ENCODE measurements at places on chromosomes 4 and X.

DNA sequence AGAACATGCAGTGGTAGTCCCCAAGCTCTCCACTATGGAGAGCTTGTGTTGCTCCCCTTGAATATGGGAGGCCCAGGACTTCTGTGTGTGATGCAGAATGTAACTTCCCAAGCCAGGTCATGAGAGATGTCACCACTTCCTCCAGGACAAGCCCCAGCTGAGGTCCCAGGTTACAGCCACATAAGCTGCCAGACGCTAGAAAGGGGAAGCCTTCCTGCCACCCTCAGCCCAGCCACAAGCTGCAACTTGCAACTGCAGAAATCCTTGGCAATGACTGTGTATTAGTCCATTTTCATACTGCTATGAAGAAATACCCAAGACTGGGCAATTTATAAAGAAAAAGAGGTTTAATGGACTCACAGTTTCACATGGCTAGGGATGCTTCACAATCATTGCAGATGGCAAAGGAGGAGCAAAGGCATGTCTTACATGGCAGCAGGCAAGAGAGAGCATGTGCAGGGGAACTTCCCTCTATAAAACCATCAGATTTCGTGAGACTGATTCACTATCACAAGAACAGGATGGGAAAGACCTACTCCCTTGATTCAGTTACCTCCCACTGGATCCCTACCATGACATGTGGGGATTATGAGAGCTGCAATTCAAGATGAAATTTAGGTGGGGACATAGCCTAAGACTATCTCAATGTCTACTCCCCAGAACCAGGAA, 91.5 kb upstream of the DHX15 start:
- DNase-seq = no peak

- DNase-seq = no peak
Measured at GRCh38 chrX:67777148-67777547, 233.3 kb downstream of the AR start.

DNA sequence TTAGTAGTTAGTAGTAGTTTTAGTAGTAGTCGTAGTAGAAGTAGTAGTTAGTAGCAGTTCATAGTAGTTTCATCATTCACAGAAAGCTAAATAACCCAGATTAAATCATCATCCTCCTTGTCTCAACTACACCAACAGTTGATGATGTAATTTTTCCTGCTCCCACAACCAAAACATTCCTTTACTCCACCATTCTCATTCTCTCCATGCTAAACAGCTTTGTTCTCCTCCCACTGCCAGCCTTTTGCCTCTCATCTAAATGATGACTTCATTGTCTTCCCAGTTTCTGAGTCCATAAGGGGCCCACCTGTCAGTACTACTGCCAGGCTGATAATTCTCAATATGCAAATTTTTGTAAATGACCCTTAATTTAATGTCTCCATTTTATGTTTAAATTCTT, 68.9 kb downstream of the ARHGAP24 start:
- DNase-seq = no peak

- DNase-seq = no peak
Measured at GRCh38 chrX:146907391-146908240, 93.1 kb upstream of the CXorf51A start.

GRCh38 chr4:15373363-15373762, 54.5 kb upstream of the C1QTNF7 start:
- DNase-seq = no peak

GRCh38 chr4:85659610-85660218, 184.8 kb downstream of the ARHGAP24 start:
- no peak for DNase-seq

- DNase-seq = no peak
Measured at GRCh38 chr4:71538528-71538927, 199.7 kb downstream of the SLC4A4 start.

DNA sequence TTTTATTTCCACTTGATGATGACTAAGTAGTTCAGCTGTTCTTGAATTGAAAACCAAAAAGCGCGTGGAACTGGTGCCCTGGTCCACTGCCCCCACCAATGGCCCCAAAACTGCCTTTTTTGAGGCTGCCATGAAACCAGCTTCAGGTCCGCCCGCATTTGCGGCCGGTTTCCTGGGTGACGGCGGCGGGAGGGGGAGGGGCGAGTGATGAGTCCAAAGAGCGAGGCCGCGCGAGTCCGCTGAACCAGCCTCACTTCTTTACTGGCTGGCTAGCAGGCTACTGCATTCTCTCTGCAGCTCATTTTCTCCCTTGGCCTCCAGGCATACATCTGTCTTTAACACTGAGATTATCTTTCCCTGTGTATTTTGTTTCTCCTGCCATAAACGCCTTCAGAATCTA, 72.9 kb upstream of the FABP2 start:
- DNase-seq = peak; percentile 54

- no peak for DNase-seq
Measured at GRCh38 chr4:119286377-119287002, 35.4 kb downstream of the FABP2 start.

- no peak for DNase-seq
Measured at GRCh38 chr4:2928242-2929176, 34.7 kb downstream of the NOP14 start.

- DNase-seq = no peak
Measured at GRCh38 chr4:148632476-148632875, 190.3 kb upstream of the NR3C2 start.

GRCh38 chr4:119498527-119498926, 130.1 kb downstream of the PDE5A start:
- DNase-seq = no peak

DNA sequence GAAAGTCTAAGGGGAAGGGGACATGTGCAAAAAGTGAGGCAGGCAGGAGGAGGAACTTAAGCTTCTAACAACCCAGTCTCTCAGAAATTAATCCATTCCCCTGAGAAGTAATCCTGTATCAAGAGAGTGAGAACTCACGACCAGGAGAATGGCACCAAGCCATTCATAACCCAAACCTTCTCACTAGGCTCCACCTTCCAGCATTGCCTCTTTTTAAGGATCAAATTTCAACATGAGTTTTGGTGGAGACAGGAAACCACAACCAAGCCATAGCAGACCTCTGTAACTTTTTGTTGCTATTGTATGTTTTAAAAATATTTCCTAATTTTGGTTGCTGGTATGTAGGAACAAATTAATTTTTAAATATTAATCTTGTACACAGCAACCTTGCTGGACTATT, 32.8 kb downstream of the PASD1 start:
- DNase-seq = no peak

GRCh38 chr4:16909281-16909680, 10.8 kb upstream of the LDB2 start:
- no peak for DNase-seq

GRCh38 chr4:109434007-109434971, 674 bp downstream of the SEC24B start:
- peak; percentile 66 for DNase-seq

- DNase-seq = peak; percentile 55
Measured at GRCh38 chrX:3712051-3712869, 1.2 kb downstream of the PRKX start.

DNA sequence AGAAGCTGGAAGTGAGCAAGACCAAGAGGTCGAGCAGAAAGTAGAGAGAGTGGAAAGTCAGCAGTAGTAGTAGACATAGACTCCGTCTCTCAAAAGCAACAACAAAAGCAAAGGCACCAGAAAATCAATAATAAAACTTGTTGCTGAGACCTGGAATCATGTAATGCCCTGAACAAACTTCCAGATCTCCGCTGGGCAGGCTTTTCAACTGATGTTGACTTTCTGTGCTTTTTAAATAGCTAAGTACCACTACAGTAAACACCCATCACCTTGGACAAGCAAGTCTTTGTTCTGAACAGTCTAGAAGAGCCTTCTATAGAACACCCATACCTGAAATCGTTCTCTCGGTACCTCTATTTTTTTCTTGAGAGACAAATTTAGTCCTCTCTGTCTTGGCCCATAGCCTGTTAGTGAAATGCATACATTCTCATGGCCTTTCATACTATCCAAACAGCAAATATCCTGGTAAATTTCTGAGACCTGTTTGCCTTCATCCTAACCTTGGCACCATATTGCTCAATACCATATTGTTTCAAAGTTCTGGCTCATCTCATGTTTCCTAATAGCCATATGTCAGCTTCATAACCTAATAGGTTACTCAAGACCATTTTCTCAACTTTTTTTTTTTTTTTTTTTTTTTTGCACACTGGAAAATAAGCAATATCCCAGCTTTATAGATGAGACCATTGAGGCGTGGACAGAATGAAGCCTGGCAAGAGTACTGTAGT, 200.6 kb upstream of the RBPJ start:
- no peak for DNase-seq

- no peak for DNase-seq
Measured at GRCh38 chr4:177308847-177309521, 690 bp upstream of the NEIL3 start.

DNA sequence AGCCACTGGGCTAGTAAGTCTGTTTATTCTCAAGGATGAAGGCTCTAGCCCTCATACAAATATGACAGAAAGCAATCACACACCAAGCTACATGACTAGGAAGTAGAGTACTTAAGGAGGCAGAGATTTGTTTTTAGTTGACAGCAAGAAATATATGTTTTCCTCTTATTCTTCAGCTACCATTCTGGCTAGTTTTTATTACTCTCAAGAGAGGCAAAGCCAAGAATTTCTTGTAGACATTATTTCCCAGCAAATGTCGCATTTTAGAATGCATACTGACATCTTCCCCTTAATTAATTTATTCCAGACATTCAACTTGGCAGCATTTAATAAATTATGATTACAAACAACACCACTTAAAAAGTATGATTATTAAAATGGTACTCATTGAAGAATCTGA, 23.4 kb upstream of the FAM9C start:
- no peak for DNase-seq

GRCh38 chr4:43990551-43990950, 458.1 kb downstream of the KCTD8 start:
- DNase-seq = no peak

DNA sequence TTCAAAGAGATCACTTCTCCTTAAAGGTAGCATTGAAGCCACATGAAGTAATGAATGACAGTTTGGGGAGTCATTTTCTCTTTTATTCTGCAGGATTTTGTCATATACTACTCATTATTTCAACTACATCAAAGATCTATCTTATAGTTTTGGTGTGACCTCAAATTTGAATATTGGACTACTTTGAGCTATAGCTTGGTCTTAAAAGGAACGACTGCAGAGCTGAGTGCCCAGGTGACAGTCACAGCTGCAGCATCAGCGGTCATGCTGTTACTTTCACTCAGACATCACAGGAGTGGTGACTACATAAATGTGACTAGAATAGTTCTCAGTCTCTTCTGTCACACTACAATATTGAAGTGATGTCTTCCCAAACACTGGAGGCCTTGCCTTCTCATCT, 10.7 kb upstream of the SPCS3 start:
- DNase-seq = no peak

DNA sequence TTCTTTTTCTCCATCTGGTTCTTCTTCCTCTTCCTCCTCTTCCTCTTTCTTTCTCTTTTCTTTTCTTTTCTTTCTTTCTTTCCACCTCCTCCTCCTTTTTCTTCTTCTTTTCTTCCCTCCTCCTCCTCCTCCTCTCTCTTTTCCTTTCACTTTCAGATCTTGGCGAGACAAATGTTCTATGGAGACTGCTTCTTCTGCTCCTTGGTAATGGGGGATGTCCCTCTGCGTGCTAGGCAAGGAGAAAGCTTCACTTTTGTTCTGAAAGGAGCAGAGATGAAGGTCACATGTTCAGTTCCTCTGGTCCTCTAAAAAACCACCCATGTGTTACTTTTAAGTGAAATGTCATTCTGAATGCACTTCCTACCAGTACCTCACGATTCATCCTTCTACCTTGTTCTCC, 33.2 kb downstream of the NBDY start:
- DNase-seq = no peak

DNA sequence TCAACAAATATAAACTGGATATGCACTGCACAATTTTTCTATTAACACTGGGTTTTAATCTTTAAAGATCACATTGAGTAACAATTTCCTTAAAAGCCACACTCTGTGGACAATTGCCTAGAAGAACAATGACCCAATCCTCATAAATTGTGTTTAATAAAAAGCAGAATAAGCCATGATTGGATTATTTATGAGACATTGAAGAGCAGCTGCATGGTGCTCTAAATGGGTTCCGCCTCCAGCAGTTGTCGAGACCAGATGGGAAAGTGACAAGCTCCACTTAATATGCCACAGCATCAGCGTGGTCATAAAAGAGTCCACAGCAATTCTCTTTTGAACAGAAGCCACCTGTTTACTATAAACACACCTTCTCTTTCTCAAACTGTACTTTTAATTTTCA, 635.2 kb upstream of the FRG1 start:
- no peak for DNase-seq

DNA sequence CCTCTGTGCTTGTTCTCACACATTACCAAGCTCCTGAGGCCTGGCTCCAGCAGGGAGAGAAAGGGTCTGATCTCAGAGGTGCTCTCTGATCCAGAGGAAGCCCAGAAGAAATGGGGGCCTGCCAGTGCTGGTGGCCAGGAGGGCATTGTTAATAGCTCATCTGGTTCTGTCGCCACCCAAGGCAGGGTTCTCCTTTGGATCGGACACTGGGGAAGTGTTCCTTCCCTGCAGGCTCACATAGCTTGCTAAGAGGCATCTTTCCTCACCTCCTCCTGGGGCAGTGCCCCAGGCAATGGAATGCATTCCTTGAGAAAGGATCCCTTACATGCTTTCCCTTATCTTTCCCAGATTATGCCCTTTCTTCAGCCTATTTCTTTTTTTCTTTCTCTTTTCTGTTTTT, 53.8 kb downstream of the RBM47 start:
- DNase-seq = no peak

DNA sequence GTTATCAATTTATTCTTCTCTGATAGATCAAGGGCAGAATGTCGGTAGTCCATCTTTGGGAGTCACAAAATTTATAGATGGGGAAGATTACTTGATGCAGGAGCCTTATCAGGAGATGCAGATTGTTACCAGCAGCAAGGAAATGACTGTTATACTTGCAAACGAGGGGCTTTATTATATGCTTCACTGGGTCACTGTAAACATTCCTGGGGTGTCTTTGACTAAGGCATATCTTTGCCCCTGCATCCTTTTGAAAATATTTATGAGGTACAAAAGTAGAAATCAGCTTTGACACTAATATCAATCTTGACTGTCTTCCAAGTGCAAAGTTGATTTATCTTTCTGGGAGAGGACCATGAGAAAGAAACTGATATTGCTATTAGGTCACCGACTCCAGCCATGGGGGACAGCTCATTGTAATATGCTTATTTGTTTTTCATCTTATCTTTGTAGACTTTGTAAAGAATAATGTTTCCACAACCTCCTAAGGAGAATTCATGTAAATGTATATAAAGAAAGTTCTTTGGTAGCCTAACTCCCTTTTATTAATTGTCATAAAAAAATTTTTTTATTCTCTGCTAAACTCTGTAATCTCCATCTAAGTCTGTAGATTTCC, 177.3 kb upstream of the EMCN start:
- DNase-seq = no peak

All from ecto neural progenitor cell (in vitro differentiated cells).